ENCODE measurements at places on chromosomes 12 and 14.

DNA sequence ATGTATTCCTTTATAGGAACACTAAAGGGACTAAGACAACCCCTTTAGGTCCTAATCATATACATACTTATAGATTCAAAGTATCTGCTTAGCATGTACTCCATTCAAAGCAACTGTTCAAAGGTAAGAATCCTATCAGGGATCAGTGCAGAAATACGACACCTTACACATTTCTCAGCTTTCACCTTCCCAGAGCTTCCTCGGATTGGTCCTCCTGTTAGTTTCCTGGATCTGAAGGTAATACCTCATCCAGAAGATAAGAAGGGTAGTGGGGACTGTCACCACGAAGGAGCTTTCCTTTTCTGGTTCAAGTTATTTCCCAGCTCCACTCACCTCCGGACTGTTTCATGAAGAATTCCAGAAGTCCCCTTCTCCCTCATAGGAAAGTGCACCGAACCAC is 38.0 kb downstream of the RCOR1 start:
- no peaks in the 10 kb centered on the region for H3K27me3 ChIP-seq
- no peak overlapping the region for H3K27ac ChIP-seq
- no peaks in the 10 kb centered on the region for H3K4me1 ChIP-seq
- H3K4me3 ChIP-seq = no peak overlapping the region
- DNase-seq = no peak

GRCh38 chr12:12749433-12749832 is 32.3 kb downstream of the CDKN1B start:
- H3K4me1 ChIP-seq = no peaks in the 10 kb centered on the region
- no peak overlapping the region for H3K27ac ChIP-seq
- no peaks in the 10 kb centered on the region for H3K36me3 ChIP-seq
- DNase-seq = no peak
- H3K4me3 ChIP-seq = no peak overlapping the region

- no peak overlapping the region for H3K4me3 ChIP-seq
- peak; percentile 86 for DNase-seq
- H3K36me3 ChIP-seq = no peaks in the 10 kb centered on the region
- H3K4me1 ChIP-seq = peaks cover 17% of the 10 kb centered on the region
- peak overlapping the region; percentile 59 for H3K27ac ChIP-seq
- peaks cover 6% of the 10 kb centered on the region for H3K27me3 ChIP-seq
Observed at GRCh38 chr12:106118-106591, 39.6 kb downstream of the IQSEC3 start.

GRCh38 chr12:75613981-75614380 is 102.6 kb upstream of the KRR1 start:
- no peak overlapping the region for H3K4me3 ChIP-seq
- no peak overlapping the region for H3K27ac ChIP-seq
- DNase-seq = no peak

GRCh38 chr12:126139355-126139754 is 1074.1 kb downstream of the AACS start:
- H3K27me3 ChIP-seq = no peaks in the 10 kb centered on the region
- H3K36me3 ChIP-seq = no peaks in the 10 kb centered on the region
- no peak overlapping the region for H3K4me3 ChIP-seq
- H3K4me1 ChIP-seq = no peaks in the 10 kb centered on the region

GRCh38 chr12:78290606-78291345 is 460.1 kb downstream of the NAV3 start:
- H3K4me3 ChIP-seq = no peak overlapping the region
- no peaks in the 10 kb centered on the region for H3K4me1 ChIP-seq
- no peaks in the 10 kb centered on the region for H3K36me3 ChIP-seq
- no peak overlapping the region for H3K27ac ChIP-seq
- H3K27me3 ChIP-seq = no peaks in the 10 kb centered on the region

DNA sequence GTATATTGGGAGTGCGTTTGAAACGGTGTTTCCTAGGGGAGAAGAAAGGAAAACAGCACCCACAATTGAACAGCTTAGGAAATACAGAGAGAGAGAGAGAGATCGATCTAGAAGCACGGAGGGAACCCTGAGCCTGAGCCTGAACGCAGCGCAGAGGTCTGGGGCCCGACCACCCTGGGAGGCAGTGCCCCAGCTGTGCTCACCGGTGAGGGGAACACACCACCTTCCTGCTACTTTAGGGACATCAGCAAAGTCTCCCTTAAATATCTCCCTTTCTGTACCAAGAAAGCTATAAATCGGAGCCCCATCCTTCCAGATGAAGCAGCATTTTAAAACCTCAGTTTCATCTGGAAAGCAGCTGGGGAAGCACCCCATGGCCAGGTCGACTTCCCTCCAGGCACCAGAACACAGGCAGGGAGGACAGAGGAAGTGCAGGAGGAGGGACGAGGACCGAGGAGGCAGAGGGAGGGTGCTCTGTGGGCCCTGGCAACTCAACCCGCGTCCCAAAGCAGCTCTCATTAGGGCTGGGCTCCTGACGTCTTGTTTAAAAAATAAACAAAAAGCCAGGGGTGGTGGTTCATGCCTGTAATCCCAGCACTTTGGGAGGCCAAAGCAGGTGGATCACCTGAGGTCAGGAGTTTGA is 12.2 kb downstream of the RIMBP2 start:
- no peaks in the 10 kb centered on the region for H3K4me1 ChIP-seq
- no peaks in the 10 kb centered on the region for H3K27me3 ChIP-seq
- no peak for DNase-seq
- no peak overlapping the region for H3K4me3 ChIP-seq
- H3K36me3 ChIP-seq = no peaks in the 10 kb centered on the region

GRCh38 chr12:101968770-101969169 is 91.4 kb downstream of the DRAM1 start:
- no peaks in the 10 kb centered on the region for H3K36me3 ChIP-seq
- peaks cover 9% of the 10 kb centered on the region for H3K4me1 ChIP-seq
- H3K27me3 ChIP-seq = no peaks in the 10 kb centered on the region
- no peak for DNase-seq
- H3K27ac ChIP-seq = no peak overlapping the region

DNA sequence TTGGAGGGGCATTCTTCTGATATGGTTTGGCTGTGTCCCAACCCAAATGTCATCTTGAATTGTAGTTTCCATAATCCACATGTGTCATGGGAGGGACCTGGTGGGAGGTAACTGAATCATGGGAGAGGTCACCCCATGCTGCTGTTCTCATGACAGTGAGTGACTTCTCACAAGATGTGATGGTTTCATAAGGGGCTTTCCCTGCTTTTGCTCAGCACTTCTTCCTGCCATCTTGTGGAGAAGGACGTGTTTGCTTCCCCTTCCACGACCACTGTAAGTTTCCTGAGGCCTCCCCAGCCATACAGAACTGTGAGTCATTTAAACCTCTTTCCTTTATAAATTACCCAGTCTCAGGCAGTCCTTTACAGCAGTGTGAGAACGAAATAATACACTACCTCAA is 382.4 kb downstream of the VRK1 start:
- no peaks in the 10 kb centered on the region for H3K27me3 ChIP-seq
- no peaks in the 10 kb centered on the region for H3K4me1 ChIP-seq
- no peaks in the 10 kb centered on the region for H3K36me3 ChIP-seq
- H3K4me3 ChIP-seq = no peak overlapping the region
- no peak overlapping the region for H3K27ac ChIP-seq
- no peak for DNase-seq

- peak; percentile 50 for DNase-seq
- peak overlapping the region; percentile 58 for H3K27ac ChIP-seq
- no peaks in the 10 kb centered on the region for H3K36me3 ChIP-seq
- H3K27me3 ChIP-seq = no peaks in the 10 kb centered on the region
- H3K4me3 ChIP-seq = peak overlapping the region; percentile 76
Observed at GRCh38 chr14:54902143-54902520, 494 bp downstream of the GCH1 start.

DNA sequence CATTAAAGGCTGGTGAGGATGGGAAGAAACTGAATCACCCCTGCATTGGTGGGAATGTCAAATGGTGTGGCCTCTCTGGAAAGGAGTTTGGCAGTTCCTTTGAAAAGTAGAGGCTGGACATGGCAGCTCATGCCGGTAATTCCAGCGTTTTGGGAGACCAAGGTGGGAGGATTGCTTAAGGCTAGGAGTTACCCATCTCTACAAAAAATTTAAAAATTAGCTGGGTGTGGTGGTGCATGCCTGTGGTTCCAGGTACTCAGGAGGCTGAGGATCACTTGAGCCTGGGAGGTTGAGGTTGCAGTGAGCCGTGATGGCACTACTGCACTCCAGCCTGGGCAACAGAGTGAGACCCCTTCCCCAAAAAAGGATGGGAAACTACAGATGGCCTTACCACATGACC is 93.7 kb downstream of the RIN3 start:
- H3K4me3 ChIP-seq = no peak overlapping the region
- no peak for DNase-seq
- no peaks in the 10 kb centered on the region for H3K36me3 ChIP-seq
- no peaks in the 10 kb centered on the region for H3K27me3 ChIP-seq

DNA sequence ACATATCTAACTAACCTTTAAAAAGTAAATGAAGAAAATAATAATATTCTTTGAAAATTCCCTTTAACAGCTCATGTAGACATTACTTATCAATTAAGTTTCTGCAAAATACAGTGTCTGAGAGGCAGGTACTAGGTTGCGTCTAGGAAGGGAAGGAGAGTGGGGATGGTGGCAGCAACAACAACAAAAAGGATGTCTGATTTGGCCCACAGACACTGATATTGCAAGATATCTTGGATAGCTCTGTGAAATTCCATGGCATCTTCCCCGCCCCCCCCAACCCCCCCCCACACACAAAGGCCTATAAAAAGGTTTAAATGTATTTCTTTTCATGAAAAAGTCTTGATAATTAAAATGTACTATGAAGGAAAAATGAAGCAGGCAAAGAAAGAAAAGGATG is 41.6 kb upstream of the AP4S1 start:
- no peak for DNase-seq
- H3K4me1 ChIP-seq = no peaks in the 10 kb centered on the region
- H3K36me3 ChIP-seq = no peaks in the 10 kb centered on the region
- H3K27me3 ChIP-seq = no peaks in the 10 kb centered on the region

DNA sequence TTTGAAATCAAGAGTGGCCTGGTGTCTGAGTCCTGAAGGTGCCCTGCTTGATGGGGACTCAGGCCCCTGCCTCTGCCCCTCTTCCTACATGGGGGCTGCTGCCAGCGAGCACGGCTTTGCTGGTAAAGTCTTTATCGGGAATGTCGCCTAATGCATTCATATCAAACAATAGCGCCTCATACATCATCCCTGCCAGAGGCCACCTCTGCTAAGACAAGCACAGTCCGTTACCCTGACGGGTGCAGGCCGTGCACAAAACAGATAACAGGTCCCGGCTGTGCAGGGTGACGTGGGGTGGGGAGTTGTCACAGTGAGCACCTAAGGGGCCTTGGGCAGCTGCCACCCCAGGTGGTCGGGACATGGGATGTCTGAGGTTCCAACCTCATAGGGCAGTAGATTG is 68.4 kb upstream of the FAM222A start:
- no peak overlapping the region for H3K27ac ChIP-seq
- H3K36me3 ChIP-seq = no peaks in the 10 kb centered on the region
- H3K4me3 ChIP-seq = no peak overlapping the region
- DNase-seq = no peak
- H3K4me1 ChIP-seq = no peaks in the 10 kb centered on the region

DNA sequence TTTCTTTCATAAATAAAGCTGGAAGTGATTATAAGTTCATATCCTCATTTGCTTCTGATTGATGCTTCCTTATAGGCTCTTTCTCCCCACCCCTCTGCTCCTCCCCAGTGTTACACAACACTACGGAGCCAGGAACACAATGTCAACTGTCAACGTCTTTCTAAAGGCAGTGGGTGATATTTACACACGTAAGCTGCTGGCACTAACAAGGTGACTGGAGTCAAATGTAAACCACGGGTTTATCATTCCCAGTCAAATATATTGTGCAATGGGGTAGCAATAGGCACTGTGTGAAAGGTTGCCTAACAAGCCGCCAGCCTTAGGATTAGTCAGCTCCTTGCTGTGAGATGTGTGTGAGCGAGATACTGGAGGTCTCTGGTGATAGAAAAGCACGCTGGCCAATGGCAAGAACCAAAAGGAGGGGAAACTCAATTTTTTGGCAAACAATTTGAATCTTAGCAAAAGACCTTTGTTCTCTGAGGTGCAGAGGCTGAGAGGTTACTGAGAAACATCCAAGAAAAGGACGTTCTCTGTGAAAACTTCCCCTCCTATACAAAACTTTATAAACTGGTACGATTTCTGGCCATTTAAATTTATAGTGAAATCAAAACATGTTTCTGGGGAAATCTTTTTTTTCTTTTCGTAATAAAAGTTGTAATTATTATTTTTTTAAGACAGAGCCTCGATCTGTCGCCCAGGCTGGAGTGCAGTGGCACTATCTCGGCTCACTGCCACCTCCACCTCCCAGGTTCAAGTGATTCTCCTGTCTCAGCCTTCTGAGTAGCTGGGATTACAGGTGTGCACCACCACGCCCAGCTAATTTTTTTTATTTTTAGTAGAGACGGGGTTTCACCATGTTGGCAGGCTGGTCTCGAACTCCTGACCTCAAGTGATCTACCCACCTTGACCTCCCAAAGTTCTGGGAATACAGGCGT is 22.3 kb upstream of the HECTD1 start:
- H3K27me3 ChIP-seq = no peaks in the 10 kb centered on the region
- no peaks in the 10 kb centered on the region for H3K36me3 ChIP-seq
- no peak for DNase-seq
- no peaks in the 10 kb centered on the region for H3K4me1 ChIP-seq

DNA sequence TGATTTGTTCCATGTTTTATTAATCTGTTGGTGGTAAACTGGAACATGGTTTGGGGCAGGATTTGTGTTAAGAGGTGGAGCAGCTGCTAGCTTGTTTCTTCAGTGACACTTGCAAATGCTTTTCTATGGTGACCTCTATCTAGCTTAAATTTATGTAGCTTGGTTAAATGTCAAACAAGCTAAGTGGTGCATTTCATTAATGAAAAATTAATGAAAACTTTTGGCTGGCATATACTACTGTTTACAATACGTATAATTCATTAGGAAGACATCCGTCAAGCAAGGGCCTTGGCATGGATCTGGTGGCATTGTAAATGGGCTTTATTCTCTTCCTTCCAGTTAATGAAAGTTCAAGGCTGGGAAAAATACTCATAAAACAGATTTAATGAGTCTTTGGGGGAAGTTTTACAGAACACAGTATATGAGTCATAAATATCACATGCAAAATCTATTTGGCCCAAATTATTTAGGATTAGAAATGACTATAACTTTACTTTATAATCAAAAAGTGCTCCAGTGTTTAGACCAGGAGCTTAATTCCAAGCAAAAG is 807.7 kb upstream of the SEL1L start:
- no peak for DNase-seq
- H3K27me3 ChIP-seq = no peaks in the 10 kb centered on the region
- H3K27ac ChIP-seq = no peak overlapping the region
- H3K4me1 ChIP-seq = no peaks in the 10 kb centered on the region
- no peaks in the 10 kb centered on the region for H3K36me3 ChIP-seq
- no peak overlapping the region for H3K4me3 ChIP-seq
